ENCODE measurements at places on chromosomes 5 and 9. TPM values are rescaled to one million over a fixed set of nuclear protein-coding genes. Genes with fewer than 3 reads are reported as not detected.

Gene NR5A1
- total RNA-seq: 0.39 TPM

Gene NIPAL4
- total RNA-seq: not detected

GRCh38 chr9:134338394-134339182, 12.3 kb downstream of the RXRA start:
- DNase-seq: no peak

Gene N4BP3
- total RNA-seq: 41.6 TPM

GRCh38 chr5:2697446-2698200, 53.9 kb downstream of the IRX2 start:
- DNase-seq: no peak

Gene CEP78
- 44.1 TPM for total RNA-seq

- no peak for DNase-seq
These were observed 206.0 kb upstream of the WWC1 start for GRCh38 chr5:168085261-168086031.

Data from WTC11 (cell line).